ENCODE measurements at places on chromosomes 2 and 18.
A peak's percentile ranks its signal among the peaks of the same experiment; 100 is the strongest.

GRCh38 chr2:10217489-10218435 is 84.9 kb upstream of the HPCAL1 start:
- no peak for DNase-seq

DNA sequence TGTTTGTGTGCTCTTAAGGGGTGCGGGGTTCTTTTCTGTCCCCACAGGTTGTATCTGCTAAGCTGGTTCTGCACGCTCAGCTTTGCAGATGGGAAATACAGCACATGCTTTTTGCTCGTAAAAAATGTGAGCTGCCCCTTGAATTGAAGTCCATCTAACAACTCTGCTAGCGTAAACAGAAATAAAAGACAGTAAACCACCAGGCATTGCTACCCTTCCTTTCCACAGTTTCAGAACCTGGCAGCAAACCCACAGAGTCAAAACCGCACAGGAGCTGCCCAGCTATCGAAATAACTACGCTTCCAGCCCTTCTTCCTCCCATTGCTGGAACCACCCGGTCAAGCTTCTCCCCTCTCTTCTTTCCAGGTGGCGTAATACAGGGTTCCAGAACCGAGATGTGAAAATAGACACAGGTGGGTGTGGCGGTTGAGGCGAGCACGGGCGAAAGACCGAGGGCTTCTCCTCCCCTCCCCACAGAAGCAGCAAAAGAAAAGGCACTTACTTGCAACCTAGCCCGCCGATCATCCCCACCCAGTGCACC is 479 bp downstream of the SCN9A start:
- DNase-seq: peak; percentile 62

DNA sequence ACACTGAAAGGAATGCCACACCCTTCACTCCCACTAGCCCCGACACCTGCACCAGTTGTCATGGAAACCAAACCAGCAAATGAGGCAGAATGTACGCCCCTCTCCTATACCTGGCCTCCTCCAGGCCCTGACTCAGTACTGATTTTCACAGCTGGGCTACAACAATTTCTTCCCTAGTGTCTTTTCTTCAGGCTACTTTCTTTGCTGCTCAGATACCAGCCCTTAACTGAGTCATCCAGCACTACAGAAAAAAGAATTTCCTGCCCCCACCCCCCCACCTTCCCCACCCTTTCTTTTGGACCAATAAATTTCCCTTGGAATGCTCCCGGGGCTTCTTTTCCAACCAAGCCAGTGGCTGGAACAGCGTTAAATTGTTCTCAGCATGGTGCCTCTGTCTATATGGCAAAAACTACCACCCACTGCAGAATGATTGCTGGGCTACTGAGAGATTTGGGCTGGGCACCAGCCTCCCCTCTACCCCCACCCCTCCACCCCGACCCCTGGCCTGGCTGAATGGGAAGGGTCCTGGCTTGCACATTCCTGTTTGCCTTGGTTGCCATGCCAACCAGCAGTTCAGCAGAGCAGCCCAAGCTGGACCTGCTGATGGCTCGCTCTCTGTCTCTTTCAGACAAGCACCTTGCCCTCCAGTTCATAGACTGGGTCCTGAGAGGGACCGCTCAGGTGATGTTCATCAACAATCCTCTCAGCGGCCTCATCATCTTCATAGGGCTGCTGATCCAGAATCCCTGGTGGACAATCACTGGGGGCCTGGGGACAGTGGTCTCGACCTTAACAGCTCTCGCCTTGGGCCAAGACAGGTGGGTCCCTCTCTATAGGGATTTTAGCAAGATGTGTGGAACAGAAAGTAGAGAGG is 11.3 kb downstream of the SLC14A2 start:
- no peak for DNase-seq

DNA sequence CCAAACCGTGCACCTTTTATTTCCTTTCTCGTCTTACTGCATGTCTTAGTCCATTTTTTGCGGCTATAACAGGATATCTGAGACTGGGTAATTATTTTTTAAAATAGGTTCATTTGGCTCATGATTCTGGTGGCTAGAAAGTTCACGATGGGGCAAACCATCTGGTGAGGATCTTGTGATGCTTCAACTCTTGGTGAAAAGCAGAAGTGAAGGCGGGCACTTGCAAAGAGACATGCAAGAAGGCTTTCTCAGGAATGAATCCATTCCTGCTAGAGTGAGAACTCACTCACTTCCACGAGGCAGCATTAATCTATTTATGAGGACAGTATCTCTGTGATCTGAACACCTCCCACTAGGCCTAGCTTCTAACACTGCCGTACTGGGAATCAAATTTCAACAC is 327.1 kb upstream of the RBMS1 start:
- DNase-seq: no peak

DNA sequence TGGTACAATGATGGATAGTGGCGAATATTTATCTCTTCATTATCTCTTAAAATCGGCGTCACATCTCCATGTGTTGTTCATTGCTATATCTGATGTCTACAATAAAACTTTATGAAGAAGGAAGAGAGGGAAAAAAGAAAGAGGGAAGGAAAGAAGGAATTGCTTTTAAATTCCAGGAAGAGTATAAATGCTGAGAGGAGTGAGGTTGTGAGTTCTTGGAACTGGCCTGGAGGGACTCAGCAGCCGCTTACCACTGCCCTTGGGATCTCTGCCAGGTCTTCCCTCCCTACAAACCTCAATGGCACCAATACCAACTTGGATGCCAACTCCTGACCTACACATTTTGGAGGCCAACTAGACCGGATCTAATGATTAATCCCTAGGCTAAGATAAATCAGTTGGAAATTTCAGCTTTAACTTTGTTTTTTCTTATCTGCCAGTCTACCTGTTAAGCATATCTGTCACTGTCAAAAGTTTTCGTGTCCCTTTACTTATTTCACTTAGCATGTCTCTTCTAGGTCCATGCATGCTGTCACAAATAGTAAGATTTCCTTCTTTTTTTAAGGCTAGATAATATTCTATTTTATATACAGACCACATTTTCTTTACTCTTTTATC is 9.8 kb downstream of the SCN9A start:
- no peak for DNase-seq

GRCh38 chr2:67516899-67517530 is 119.9 kb downstream of the ETAA1 start:
- DNase-seq: no peak

GRCh38 chr18:37701967-37702366 is 136.4 kb upstream of the CELF4 start:
- no peak for DNase-seq

- no peak for DNase-seq
Measured at GRCh38 chr2:156883804-156884203, 373.7 kb upstream of the GALNT5 start.

DNA sequence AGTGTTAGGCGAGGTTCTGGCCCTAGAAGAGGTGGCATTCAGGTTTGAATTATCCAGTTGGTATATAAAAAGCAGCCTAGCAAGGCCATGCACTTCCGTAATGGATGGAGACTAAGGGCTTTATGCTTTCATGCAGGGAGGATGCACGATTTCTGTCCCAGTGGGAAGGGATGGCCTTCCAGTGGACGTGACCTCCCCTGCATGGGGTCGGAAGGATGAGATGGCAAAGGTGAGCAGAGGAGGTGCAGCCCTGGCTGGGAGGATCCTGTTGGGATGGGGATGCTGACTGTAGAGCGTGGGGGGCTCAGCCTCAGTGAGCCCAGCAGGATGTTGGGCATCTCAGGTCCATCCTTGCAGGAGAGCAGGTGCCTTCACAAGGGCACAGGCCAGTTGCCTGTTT is 4.8 kb downstream of the ASB18 start:
- no peak for DNase-seq

DNA sequence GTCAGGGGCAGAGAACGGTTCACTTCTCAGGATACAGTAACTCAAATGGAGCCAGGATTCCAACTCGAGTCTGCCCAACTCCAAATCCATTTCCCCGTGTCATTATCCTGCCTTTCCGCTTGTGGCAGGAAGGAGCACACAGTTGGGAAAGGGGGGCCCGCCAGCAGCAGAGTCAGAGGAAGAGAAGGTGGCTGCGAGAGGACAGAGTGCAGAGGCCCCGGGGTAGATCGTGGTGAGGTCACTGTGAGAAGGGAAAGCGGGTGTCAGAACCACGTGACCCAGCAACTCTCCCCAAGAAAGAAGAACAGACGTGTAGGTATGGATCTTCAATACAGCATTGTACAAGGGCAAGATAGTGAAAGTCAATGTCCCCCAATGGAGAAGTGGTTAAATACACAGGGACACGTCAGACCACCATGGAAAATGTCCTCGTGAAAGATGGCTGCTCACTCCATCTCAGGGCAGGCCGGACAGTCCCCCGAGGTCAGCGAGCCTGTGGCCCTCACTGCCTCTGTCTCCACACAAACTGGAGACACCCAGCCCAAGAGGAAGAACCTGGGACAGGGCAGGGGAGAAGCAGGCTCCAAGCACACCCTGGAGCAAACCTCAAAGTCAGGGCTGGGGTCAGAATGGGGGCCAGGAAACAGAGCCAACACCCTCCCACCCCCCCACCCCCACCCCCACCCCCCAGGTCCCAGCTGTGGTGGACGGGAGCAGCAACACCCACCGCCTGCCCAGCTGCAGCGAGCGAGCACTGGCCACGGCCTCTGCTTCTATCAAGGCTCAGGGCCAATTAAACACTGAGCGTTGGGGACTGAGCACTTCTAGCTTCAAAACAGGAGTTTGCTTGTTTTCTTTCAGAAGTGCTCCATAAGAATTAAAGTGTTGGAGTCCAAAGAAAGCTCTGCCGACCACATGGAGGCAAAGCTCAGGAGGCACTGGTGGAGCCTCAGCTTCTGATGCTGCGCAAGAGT is 92.7 kb downstream of the EIPR1 start:
- DNase-seq: no peak

DNA sequence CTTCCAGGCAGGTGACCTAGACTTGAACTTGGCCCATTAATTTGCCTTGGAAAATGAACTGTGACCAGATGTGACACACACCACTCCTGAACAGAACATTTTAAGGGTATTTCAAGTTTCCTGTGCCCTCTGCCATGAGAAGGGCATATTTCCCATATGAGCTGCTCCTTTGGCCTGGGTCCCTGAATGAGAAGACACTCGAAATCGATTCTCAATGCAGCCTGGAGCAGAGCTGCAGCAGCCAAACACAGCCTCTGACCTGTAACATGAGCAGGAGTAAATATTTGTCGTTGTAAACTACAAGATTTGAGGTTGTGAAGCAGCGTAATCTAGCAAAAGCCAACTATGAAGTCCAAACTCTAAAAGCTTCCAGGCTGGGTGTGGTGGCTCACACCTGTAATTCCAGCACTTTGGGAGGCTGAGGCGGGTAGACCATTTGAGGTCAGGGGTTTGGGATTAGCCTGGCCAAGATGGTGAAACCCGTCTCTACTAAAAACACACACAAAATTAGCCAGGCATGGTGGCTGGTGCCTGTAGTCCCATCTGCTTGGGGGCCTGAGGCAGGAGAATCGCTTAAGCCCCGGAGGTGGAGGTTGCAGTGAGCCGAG is 30.1 kb upstream of the SOS1 start:
- DNase-seq: peak; percentile 4

DNA sequence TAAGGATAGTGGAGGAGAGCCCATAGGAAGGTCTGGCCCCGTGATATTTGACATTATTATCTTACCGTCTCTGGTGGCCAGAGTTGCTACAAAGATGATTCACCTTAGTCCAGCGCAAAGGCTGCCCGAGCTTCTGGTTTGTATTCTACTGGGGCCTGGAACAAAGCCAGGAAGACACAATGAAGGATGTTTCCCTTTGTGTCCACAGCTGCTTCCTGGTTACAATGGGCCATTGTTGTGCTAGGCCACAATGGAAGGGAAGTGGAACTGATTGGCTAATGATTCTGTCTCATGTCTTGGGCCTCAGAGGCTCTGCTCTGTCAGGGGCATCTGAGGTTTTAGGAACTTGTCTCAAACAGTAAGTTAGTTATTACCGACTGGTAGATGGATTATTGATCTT is 132.2 kb downstream of the TDRD15 start:
- no peak for DNase-seq

DNA sequence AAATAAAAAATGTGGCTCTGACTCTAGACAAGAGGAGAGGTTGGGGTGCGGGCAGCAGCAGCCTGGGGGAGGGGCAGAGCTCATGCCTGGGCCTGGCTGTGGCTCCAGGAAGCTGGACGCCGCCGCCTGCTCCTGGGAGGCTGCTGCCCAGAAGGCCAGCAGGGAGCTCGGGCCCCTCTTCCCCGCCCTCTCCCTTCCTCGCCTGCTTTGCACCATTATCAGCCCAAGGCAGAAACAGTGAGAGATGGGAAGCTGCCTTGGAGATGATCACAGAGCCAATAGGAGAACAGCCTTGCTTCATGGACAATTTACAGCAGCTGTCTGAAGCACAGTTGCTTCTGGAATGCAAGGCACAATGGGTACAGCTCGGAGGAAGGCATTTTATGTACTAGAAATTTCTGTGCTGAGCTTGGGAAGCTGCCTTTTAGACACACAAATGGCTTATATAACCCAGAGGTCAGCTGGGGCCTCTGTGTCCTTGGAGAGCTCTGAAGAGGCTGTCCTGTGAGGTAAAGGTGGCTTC is 55.3 kb upstream of the AFF3 start:
- no peak for DNase-seq

DNA sequence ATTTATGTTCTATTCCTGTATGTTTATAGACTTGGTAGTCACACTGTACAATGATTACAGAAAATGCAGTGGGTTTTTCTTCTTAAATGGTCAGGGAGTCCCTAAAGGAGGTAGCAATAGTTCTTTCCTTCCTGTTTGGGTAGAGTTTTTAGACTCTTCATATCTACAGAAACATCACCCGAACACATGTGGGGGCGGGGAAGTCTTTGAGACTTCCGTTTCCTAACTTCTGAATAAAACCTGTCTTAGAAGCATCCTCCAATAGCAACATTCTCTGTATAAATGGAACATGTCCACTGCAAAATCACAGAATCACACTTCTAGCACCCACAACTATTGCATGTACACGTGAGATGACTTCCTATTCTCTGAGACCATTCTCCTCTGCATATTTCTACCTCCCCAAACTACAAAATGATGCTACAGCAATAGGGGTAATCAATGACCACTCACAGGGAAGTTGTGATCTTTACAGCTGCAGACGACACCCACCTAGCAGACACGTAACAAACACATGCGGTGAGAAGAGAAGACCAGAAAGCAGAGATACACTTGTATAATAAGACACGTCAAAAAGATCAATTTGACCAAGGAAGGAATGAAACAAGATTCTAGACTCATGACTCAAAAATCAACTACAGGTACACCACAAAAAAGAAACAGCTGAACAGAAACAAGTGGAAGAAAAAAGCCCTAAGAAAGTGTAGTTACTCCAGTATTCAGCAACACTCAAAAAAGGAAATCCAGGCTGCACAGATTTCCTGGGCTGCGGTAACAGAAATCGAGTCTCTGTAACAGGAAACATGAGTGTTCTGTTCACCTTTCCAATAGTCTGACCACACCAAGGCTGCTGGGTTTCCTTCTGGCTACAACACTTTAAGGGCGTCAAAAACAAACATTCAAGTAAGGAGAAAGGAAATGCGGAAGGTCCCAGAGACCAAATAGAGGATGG is 120.4 kb downstream of the ZNF516 start:
- DNase-seq: no peak

All from NCI-H1092 treated with DMSO at 0.1 percent for 48 hours (cell line).